ENCODE measurements at places on chromosomes 2 and 18.

GRCh38 chr2:127277028-127277427, 16.9 kb downstream of the ERCC3 start:
- no peak for DNase-seq

DNA sequence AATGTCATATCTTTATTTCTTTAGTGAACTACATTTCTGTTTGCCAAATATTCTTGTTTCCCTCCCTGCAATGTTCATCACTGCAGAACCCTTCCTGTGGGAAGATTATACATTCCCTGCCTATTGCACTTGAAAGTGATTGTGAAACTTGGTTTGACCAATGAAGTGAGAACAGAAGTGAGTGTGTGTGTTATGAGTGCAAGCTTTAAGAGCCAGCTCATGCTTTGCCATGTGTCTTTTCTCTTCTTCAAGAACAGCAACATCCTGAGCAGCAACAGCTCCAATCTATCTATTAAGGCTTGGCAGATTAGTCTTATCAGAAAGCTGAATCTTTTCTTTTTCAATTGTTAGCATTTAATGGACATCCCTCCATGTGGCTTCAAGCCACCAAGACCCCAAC, 42.0 kb upstream of the UBE2E3 start:
- no peak for DNase-seq

GRCh38 chr18:9951022-9951859, 37.4 kb downstream of the VAPA start:
- DNase-seq: no peak

GRCh38 chr18:46423226-46423805, 233.7 kb downstream of the LOXHD1 start:
- no peak for DNase-seq

- DNase-seq: no peak
Measured at GRCh38 chr18:61154866-61155265, 178.4 kb upstream of the CDH20 start.

- no peak for DNase-seq
Measured at GRCh38 chr2:75211266-75211770, 12.0 kb upstream of the TACR1 start.

- no peak for DNase-seq
Measured at GRCh38 chr18:74714791-74715190, 117.1 kb downstream of the ZNF407 start.

GRCh38 chr2:98122524-98122923, 35.6 kb downstream of the VWA3B start:
- DNase-seq: no peak

DNA sequence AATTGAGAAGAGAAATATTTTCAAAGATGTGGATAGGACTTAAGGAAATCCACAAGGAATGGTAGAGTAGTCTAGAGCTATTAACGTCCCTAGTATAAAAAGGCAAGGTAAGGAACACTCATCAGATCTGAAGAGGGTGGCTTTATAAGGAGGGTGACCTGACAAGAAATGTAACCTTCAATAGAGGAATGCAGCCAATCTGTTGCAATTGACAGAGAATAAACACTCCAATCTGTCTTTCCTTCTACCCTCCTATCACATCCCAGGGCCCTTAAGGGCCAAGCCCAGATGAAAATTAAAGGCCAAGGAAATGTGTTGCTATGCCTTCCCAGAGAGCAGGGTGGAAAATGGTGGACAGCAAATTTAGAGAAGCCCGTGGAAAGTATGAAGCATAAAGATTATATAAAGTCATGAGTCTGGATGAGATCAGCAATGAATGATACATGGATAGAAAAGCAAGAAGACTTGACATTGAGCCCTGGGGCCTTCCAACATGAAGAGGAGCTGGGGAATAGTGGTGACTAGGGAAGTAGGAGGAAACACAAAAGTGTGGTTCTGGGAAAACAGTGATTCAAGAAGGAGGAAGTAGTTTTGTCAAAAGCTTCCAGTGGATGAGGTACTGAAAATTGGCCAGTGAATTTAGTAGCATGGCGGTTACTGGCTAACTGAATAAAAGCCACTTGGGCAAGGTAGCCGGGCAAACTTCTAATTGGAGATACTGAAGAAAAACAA, 270.6 kb upstream of the TANK start:
- DNase-seq: no peak

- DNase-seq: peak; percentile 31
Measured at GRCh38 chr2:16716944-16717343, 51.3 kb upstream of the CYRIA start.

DNA sequence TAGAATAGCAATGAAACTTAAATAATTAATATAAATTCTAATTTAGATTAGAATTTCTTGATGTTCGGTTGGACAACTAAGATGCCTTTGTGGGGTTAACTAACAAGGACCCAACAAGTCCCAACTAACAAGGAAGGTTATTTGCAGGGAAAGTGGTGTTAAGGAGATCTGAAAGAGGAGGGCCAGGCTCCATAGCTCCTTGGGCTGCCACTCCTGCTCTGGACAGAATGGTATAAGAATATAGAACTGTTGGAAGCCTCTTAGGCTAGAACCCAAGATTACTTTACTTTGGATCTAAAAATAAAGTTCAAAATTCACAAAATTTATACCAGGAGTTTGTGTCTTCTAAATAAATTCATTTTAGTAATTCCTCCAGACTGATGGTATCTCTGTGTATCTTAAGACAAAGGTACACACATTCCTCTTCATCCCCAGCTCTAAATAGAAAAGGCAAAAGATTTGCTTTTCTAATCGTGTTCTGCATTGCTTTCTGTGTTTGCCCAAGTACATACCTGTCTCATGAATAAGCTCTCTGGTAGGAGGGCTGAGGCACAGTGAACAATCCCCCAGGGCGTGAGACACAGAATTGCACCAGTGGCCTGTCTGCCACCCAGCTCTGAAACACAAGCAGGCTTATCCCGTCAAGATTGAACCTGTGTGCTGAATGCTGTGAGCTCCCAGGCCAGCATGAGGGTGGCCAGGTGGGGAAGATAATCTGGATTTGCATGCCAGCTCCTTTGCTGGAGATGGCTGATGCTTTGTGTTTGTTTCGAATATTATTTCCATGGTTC, 176.0 kb downstream of the ACKR3 start:
- no peak for DNase-seq

DNA sequence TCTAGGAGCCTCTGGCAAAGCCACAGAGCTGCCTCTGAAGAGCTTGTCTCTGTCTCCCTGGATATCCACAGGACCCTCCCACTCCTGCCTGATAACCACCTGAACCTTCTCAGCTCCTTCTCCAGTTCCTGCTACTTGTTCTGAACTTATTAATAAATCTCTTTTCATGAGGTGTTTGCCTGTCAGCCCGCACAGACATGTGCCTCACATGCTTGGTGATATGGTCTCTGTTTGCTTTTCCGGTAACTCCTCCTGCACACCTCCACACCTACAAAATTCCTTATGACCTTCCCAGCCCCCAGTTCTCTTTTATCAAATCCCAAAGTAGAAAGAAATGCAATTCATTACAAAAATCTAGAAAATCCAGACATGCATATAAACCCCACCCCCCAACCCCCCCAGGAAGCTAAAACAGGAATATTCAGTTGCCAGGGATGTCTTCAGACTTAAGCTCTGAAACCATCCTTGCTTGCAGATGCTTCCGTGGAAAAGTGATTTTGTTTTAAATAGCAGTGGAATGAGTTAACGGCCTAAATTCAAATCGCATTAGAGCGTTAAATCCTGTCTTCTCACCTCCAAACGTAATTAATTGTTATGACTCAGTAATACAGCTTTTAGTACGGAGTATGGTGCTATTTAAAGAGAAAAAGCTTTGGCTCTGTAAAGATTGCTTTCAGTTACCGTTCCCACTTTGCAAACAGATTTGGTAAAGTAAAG, 2.1 kb upstream of the PID1 start:
- DNase-seq: no peak

DNA sequence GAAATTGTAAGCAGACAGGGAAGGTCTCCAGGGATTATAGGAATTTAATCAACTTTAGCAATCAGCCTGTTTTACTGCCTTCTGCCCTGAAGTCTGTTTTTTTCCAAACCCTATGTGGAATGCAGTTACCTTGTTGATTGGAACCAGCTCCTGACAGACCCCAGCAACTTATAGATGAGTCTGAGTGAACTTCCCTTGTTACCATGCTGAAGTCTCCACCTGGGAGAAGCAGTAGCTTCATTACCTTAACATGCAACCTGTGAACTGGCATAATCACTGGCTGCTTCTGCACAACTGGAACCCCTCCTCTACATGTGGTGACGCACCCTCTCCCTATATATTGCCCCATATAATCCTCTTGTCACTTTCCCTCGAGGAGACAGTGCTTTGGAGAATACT, 226.3 kb upstream of the SPOPL start:
- no peak for DNase-seq

DNA sequence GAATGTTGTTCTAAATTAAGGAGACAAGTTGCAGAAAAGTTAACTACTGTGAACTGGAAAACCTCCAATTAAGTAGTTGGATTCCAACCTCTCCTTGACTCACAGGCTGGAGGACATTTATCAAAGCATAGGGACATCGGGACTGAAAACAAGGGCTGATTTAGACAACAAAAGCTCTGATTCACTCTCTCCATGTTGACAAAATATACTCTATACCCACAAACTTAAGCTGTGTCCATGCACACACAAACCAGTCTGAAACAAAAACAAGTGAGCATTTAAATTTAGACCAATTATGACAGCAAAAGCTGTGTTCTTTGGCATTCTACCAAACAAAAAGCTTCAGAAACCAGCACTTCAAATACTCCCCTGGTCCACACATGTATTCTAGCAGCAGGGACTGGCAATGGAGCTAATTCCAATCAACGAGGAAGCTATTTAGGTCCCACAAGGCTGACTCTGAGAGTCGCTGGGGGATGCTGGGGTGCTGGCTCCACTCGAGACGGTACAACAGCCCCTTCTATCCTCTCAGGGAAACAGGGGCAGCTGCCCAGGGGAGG, 71.4 kb downstream of the NXPH2 start:
- no peak for DNase-seq

DNA sequence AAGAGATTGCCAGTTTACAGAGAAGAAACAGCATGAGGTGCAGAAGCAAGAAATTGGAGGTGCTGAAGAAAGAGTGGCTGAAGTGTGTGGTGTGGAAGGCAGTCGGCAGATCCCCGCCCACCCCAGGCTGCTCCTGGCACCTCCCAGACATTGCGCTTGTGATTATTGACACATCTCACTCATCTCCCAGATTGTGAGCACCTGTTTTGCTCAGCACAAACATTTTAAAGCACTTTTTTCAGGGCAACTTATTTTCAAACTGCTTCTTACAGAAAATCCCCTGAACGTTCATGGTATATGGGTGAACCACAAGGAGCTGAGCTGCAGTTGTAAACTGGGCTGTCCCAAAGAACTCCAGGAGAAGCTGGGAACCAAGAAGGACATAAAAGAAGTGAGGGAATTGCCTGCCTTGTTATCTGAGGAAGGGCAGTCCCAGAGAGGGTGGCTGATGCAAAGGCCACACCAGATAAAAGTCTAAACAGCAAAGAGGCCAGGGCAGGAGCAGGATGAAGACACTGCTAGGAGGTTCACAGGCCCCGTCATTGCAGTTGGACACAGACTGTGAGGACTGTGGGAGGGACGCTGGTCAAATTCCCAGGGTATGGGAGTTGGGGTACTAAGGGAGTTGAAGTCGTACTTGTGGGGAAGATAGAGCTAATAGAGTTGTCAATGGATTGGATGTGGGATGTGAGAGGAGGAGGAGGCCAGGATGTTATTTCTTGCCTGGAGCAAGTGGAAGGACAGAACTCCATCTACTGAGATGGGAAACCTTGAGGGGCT, 65.1 kb downstream of the INPP4A start:
- no peak for DNase-seq

GRCh38 chr2:197426723-197427603, 7.9 kb downstream of the SF3B1 start:
- DNase-seq: no peak

DNA sequence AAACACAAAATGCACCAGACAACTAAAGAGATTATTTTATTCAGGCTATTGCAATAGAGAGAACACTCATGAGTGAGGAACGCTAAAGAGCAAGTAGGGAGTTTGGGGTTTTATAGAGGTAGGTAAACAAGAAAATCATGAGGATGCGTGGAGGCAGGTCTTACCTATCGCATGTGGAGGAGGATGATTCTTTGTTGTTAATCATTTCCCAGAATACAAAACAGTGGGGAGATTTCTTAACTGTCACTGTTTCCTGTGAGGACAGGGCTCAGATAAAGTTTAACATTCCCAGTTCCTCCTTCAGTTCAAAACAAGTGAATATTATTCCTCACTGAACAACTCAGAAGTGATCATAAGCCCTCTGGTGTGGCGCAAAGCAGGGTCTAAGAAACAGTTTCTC, 156.1 kb upstream of the MGAT5 start:
- DNase-seq: no peak

DNA sequence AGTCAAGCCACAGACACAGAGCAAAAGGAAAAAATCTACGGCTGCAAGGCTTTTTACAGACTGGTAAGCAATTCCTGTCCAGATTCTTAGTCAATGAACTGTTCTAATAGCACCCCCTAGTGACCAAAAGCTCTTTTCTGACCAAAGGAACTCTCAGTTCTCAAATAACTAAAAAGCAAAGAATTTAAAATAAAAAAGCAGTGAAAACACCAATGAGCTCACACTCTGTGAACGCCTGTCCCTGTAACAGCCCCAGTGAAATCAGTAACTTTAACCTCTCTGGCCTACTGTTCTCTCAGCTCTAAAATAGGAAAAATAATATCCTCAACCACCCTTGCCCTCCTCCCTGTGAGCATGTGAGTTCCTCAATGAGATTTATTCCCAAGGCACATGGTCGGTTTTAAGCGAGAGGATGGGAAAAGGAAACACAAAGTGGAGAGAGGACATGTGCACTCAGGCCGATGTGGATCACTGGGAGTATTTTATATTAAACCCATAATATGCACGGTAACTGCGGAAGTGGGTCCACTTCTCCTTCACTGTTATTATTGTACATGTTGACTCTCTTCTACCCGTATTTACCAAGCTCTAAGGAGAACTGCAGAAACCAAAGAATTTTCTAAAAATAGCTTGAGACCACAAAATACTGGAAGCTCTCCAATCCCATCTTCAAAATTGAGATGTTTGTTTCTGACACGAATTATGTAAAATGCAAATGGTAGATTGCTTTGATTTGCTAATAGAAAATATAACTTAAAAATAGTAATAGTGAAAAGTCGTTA, 128.5 kb downstream of the STK39 start:
- DNase-seq: no peak

- no peak for DNase-seq
Measured at GRCh38 chr2:101638181-101638711, 59.3 kb upstream of the MAP4K4 start.

DNA sequence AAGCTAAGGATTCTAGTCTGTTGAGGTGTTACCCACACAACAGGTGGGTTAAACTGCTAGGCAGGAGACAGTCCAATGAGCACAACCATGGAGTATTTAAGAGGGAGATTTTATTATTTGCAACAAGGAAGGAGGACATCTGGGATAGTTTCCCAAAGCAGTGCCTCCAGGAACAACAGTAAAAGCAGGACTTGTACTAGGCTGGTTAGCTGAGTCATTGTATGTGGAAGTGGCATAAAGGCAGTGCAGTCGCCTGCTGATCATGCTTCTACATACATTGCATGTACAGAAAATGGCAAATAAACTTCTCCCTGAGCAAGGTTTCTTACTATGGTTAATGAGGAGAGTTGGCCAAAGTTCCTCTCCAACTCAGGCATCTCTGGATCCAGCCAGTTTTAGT, 46.1 kb upstream of the CYTIP start:
- DNase-seq: no peak

GRCh38 chr2:113791697-113792590, 35.5 kb upstream of the SLC35F5 start:
- DNase-seq: no peak

GRCh38 chr2:763766-764525, 86.7 kb upstream of the TMEM18 start:
- DNase-seq: no peak

Data from left ventricle myocardium superior (tissue), 1 donor.